ENCODE measurements at places on chromosomes 7 and 10.

DNA sequence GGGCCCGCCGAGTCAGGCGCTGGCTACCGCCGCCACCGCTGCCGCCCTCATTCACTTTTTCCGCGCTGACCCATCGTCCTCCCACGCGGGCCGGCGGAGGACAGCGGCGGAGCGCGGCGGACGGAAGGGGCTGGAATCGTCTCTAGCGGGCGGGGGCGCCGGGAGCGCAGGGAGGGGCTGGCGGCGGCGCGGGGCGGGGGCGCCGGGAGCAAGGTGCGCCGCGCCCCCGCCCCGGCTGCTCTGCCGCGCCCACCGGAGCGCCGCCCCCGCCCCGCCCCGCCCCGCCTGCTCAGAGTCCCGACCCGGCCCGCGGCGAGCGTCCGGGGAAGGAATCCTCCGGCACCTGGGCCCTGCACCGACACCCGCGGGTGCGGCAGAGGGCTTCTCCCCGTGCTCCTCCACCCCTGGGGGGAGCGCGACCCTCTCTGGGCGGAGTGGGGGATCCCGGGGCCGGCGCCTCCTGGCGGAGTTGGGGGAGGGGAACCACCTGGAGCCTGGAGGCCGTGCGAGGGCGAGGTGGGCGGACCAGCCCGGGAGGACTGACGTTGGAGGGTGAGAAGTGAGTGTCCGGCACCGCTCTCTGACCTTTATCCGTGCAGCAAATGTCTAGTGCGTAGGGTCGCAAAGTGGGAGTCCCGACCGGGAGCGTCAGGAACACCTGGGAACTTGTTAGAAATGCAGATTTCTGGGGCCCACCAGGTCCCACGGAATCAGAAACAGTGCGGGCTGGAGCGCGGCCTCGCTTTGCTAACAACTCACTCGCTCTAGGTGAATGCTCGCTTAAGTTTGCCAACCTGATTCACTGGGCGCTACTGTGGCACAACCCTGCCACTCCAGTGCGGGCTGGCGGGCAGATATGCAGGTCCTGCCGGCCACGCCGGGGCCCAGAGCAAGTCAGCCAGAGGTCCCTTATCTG, at the start of gene COBL:
TSS of gene COBL (minus strand) at position 144 of the 916 bp plus-strand sequence. CDS start 176 bp downstream, outside the sequence.
- DNase-seq = peak; percentile 64

DNA sequence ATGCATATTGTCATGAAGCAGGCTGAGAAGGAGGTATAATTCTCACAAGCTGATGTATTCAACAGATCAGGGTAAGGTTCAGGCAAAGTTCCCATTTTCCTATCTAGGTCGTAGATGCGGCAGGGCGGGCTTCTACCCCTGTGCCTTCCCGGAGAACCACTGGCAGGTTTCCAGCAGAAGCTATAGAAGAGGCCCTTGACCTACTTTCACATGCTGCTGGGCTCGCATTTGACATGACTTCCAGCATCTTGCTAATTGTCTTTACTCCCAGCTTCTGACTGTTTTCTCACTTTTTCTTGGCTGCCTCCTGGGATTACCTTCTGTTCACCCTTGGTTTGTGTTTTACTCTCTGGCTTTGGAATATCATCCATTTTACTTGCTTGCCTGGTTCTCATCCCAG, 32.6 kb upstream of the ORC5 start:
- DNase-seq = peak; percentile 85

DNA sequence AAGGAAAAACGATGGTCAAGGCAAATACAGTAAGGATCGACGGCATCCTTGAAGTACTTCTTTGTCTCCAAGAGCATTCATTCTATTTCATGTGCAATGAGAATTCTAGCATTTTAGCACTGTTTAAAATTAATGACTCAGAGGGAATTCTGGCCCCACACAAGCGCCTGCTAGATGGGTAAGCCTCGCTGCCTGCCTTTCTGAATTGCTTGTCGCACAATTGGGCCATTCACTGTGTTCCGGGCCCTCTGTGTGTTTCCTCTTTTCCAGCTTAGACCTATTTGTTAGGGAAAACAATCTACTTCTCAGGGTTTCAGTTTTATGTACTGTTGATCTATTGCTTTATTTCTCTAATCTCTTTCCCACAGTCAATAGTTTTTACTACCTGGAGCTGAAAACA, 204.7 kb upstream of the ZNF32 start:
- DNase-seq = no peak

GRCh38 chr7:17362439-17363105, 64.1 kb downstream of the AHR start:
- DNase-seq = no peak

- DNase-seq = no peak
Observed at GRCh38 chr7:43851805-43852204, 17.5 kb downstream of the MRPS24 start.

Data from NCI-H1092 treated with DMSO at 0.1 percent for 48 hours (cell line).